Erythroblast (primary cell): ENCODE measurements at places on chromosomes 2 and 18.

- DNase-seq, result no peak
These were observed 7.9 kb upstream of the CKAP2L start for GRCh38 chr2:112772322-112772721.

DNA sequence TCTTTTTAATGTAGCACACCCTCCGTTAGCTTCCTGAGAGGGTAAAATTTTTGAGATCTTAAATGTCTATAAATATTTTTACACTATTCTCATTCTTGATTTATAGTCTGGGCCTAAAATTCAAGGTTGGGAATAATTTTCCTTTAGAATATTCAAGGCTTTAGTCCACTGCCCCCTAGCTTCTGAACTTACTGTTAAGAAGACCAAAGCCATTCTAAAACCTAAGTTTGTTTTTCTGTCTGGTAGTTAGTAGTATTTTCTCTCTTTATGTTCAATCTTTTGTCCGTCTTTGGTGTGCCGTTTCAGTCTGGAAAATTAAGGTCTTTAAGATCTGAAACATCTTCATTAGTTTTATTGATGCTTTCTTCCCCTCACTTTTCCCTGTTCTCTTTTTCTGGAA lies 14.5 kb downstream of the OSBPL6 start:
- DNase-seq, result peak; percentile 6

DNA sequence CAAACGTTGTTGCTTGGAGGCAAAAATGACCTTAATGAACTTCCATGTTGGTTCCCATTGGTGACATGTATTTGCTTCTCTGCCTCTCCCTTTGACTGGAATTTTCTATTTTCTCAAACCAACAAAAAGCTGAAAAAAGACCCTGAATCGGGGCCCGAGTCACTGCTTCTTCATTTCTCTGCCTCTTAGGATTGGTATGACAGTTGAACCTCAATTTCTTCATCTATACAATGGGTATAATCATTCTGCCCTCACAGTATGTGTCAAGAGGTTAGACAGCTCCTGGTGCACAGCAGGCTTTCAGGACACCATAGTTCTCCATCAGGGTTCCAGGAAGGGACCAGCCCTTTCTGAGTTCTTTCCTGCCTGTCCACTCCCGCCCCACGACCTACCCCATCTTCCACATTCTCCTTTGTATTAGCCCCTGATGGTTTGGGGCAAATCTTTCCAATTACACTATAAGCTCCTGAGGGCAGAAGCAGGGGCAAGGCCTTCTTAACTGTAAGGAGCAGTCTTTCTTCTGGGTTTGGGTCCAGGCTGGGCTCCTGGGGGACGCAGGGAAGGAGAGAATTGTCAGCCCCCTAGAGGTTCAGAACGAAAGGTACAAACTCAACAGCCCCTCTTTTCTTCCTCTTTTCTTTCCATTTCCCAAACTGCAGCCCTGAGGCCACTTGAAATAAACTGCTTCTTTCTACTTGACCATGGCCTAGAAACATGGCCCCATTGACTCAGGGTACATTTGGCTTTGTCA lies 6.3 kb upstream of the PKDCC start:
- no peak for DNase-seq

GRCh38 chr2:197159661-197160211 lies 150.8 kb downstream of the ANKRD44 start:
- no peak for DNase-seq

- no peak for DNase-seq
These were observed 65.7 kb upstream of the ZNF236 start for GRCh38 chr18:76756531-76757253.

DNA sequence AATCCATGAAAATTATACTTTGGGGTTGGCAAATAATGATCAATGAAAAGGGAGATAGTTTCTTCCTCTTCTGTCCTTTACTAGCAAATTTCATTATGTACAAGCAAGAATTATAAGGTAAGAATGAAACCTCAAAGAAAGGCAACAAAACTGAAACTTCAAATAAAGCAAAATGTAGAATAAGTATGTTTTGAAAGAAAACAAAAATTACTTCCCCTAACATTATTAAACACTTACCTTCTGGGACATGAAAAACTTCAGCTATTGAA lies 29.4 kb downstream of the THADA start:
- no peak for DNase-seq

DNA sequence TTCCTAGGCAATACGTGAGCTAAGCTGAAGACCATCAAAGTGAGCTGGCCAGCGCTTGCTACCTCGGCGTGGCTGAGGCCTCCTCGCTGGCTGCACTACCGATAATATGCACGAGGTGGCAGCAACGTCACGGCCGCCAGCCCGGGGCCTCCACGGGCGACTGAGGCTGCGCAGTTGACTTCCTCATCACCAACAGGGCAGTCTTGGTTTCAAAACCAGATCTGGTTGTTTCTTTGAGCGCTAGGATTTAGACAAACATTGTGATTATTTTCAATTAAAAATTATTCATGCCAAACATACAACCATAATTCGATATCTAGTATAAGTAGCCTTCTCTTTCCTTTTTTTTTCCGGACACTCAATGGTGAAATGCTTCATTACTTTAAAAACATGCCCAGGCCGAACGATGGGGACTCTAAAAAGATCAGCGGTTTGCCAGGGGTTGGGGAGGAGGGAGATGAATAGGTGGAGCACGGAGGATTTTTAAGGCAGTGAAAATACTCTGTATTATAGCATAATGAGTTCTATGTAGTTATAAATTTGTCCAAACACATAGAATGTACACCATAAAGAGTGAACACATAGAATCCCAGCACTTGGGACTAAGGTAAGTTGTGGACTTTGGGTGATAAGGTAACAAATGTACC lies 52.0 kb downstream of the CYBRD1 start:
- peak; percentile 78 for DNase-seq

DNA sequence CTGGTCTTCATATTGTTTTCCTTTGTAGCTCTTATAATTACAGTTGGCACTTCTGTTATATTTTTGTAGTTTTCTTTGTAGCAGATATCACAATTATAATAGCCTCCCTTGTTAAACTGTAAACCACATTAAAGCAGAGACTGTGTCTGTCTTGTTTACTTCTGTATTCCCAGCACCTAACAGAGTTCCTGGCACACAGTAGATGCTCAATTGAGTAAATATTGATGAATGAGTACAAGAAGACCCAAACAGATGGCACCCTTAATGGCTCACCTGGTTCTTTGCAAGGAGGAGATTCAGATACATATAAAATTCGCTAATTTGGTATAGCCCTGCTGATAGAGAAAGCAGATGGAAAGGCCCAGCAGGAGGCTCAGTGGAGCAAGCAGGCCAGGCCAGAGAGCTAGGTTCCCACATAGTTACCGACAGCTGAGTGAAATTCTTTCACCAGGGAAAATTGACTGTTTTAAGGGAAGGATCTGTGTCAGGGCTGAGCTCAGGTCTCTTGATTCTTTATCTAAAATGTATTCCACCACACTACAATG lies 120.1 kb downstream of the NUP35 start:
- no peak for DNase-seq

GRCh38 chr18:68176901-68177300 lies 538.0 kb downstream of the TMX3 start:
- no peak for DNase-seq

- DNase-seq, result no peak
These were observed 1999.1 kb upstream of the CELF4 start for GRCh38 chr18:39564716-39565115.

DNA sequence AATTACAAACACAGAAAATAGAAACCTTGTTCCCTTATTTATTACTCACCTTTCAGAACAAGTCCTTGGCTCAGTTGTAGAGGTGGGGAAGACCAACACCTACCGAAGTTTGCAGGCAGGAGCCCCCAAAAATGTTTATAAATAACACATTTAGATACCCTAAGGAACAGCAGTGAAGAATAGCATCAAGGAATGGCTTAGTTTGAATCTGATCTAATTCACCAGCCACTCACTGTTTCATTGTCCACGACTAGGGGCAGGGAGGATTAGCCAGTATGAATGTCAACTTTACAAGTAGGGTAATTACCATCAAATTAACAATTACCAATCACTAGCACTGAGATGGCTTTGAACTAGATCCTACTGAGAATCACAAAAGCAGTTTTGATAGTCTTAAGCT lies 65.4 kb downstream of the PRPF40A start:
- no peak for DNase-seq

GRCh38 chr18:34085140-34085739 lies 139.5 kb downstream of the NOL4 start:
- DNase-seq, result no peak

GRCh38 chr2:226754821-226755604 lies 44.6 kb downstream of the IRS1 start:
- DNase-seq, result no peak

- no peak for DNase-seq
These were observed 50.5 kb downstream of the DHRS9 start for GRCh38 chr2:169119851-169120250.

- no peak for DNase-seq
These were observed 3.5 kb downstream of the ATP6V1B1 start for GRCh38 chr2:70939001-70939838.

- DNase-seq, result no peak
These were observed 126.8 kb downstream of the ZAP70 start for GRCh38 chr2:97840198-97840597.

- DNase-seq, result no peak
These were observed 537.7 kb upstream of the PKDCC start for GRCh38 chr2:41510108-41510507.

- no peak for DNase-seq
These were observed 195.4 kb downstream of the ZBTB7C start for GRCh38 chr18:48213791-48214190.

DNA sequence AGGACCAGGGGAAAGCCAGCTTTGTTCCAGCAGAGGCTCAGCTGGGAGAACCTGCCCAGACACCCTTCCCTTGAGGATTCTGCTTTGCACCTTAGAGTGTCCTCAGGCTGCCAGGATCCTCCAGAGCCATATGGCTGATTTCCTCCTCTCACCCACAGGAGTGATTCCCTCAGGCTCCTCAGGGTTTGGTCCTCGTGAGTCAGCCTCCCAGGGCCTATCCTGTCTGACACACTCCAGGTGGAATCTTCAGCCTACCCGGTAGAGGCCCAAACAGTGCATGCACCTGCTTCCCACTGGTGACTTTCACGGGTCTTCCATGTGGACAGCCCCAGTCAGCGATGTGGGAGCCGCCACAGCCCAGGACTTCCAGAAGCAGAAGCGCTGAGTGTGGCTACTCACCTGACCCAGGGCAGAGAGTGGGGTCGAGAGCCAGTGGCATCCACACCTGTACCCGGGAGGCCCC lies 73.3 kb downstream of the TFCP2L1 start:
- DNase-seq, result no peak

DNA sequence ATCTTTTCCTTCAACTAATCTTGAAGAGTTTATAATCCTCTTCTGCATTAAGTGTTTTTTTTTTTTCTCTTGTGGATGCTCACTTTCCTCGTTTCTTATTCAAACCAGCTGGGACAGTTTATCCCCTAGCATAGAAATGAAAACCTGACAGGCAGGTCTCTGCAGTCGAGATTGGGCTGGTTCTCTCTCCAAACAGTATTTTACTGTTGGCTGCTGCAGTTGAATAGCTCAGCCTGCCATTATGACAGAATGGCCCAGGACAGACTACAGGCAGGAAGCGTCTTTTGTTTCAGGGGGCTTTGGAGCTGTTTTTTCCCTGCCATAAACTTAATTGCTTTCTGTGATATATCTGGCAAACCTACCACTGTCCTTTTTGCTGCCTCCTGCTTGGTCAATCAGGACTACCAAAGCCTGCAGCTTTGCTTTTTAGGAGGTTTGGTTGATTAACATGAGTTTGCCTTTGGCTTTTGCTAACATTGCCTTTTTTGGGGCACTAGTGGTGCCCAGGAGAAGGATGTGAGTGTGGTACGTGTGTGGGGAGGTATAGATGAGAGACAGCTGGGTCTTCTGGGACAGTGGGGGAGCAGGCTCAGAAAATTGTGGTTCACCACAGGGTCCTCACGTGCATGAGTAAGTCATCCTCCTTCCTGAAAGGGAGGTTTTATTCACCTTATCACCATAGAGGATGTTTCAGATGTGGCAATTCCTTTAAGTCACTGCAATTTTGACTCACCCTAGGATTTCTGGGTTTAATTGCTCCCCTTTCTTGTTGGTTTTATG lies 128.7 kb downstream of the LYPD6B start:
- DNase-seq, result no peak

DNA sequence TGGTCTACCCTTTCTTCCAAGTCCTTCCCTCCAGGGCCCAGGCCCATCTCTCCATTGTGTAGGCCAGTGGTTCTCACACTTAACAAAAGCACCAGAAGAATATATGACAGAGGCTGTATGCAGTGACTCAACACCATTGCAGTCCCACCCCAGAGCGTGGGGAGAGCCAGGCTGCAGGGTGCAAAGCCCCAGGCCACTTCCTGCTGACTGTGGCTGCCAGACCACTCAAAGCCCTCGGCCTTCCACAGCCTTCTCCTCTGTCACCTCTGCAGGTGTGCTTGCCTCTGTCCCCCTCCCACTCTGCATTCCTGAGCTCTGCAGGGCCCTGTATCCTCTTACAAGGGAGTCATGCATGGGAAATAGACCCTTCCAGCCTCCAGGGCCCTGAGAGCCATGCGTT lies 40.4 kb upstream of the ARHGEF4 start:
- no peak for DNase-seq

GRCh38 chr2:192218377-192218776 lies 23.6 kb upstream of the TMEFF2 start:
- DNase-seq, result no peak

GRCh38 chr2:109242210-109242653 lies 113.2 kb downstream of the SH3RF3 start:
- DNase-seq, result no peak

GRCh38 chr2:231884438-231885140 lies 41.6 kb downstream of the NPPC start:
- no peak for DNase-seq

DNA sequence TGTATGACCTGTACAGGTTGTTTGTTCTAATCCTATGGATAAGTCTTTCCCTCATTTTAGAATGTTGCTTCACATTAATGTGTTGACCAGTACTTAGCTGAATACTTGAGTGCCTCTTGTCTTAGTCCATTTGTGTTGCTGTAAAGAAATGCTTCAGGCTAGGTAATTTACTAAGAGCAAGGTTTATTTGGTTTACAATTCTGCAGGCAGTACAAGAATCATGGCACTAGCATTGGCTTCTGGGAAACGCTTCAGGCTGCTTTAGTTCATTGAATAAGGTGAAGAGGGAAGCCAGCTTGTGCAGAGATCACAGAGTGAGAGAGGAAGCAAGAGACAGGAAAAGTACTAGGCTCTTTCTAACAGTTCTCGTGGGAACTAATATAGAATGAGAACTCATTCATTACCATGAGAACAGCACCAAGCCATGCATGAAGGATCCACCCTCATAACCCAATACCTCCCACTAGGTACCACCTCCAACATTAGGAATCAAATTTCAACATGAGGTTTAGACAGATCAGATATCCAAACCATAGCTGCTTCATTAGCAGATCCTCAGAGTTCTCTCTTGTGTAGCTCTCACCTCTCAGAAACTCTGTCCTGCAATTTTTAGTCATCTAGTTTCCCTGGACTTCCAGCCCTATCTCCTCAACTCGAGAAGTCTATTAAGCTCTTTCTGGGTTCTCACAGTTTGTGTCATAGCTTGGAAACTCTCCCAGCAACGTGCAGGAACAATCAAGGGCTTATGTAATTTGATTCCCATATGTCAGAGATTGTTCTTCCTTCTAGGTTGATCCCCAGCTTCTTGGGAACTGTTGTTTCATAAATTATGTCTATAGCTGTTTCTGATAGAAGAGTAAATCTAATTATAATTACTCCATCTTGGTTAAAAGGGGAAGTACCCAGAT lies 2082.3 kb upstream of the CELF4 start:
- DNase-seq, result no peak
